SW 1271 (cell line): ENCODE measurements at places on chromosomes 1 and 21.
A peak's percentile ranks its signal among the peaks of the same experiment; 100 is the strongest.

GRCh38 chr1:109204484-109204883 lies 9.2 kb upstream of the SARS1 start:
- no peak for DNase-seq

- DNase-seq = no peak
Observed at GRCh38 chr1:157168015-157168414, 29.8 kb upstream of the ETV3 start.

DNA sequence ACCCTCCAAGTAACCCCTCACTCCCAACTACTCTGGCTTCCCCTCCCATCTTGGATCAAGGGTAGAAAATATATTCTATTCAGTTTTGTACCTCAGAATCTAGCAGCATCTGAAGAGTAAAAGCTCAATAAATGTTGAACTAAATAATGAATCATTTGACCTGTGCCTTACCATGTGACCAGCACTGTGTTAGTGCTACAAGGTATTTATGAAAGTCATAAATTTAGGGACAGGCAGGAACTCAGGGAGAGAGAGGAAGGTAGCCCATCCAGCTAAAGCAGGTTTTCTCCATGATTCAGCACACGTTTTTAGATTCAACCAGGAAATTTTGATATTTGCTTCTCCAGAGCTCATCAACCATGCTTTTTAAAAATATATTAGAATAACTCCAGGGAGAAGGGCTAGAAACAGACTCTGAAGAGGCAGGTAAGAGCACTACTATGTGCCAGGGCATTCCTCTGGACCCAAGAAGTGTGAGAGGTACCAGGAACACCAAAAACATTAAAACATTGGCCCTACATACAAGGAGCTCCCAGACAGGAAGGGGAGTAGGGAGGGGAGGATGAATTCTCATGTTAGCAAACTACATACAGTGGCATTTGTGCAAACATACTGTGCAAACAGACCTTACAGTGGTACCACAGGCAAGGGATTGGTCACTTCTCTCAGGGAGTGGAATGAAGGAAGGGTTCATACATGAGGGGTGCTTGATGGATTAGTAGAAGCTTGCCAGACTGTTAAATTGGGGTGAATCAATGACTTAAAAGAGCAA lies 64.3 kb downstream of the FYB2 start:
- no peak for DNase-seq

- no peak for DNase-seq
Observed at GRCh38 chr1:177873238-177873637, 96.6 kb downstream of the SEC16B start.

DNA sequence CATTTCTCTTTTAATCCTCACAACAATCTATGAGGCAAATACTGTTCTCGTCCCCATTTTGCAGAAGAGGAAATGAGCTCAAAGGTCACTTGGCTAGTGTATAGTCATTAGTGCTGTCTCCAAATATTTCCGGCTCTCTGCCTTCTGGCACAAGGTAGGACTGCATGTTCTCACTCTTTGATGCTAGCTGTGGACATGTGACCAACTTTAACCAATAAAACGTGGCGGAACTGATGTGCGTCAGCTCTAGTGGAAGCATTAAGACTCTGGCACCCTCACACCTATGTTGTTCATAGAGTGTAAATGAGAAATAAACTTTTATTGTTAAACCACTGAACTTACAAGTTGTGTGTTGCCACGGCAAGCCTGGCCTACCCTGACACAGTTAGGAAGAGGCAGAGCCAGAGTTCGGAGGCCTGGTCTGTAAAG lies 5.0 kb upstream of the KIF21B start:
- DNase-seq = no peak

DNA sequence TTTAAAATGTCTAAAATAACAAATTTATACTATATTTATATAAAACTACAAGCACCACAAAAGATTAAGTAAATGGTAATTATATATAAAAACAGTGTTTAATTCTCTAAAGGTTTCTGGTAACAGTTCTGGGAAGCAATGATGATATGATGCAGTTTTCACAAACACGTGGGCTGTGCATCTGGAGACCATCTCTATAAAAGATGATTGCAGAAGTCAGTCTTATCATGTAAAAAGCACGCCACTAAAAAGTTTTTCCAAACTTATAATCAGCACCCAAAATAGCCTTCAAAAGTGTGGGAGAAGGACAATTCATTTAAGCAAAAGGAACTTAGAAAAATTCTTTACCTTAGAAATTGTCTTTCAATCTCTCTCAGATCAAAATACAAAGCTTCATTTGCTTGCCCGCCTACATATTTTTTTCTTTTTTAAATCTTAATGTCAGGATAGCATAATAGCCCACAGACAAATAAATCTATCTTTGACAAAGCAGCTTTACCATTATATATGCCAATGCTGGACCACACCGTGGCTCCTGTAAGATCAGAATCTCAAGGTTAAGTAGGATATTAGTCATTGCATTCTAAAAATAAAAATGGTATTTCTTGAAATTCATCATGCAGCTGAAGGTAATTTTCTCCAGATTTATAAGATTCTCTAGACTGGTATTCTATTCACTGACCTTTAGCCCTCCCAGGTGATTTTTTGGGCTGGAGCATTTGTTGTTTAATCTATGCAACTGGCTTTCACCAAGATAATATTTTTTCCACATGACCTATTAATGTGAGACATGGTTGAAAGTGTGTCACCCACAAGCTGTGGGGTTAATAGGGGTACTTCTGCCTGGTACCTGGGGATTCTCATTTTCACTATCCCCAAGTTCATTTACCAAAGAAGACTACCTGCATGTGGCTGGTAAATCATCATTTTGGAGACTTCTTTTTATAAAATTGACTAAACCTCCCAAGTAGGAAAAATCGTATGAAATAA lies 189.6 kb upstream of the ST6GALNAC5 start:
- DNase-seq = no peak

DNA sequence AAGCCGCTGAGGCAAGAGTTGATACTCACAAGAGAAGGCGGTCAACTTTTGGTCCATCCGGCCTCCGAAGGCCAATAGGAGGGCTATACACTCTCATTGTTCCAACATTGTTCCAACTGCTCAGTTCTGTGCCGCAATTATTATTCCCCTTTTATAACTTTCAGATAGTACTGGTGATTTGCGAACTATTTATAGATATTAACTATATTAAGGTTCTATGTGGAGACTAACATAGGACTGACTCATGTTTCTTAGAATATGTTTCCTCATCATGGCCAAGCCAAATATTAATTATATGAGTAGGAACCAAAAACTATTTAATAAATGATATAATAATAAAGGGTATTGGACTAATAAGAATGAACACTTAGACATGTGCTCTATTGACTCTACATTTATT lies 96.7 kb upstream of the LBR start:
- no peak for DNase-seq

- no peak for DNase-seq
Observed at GRCh38 chr1:220786337-220787068, at the start of gene MTARC1. TSS of gene MTARC1 (plus strand) at chr1:220786913. CDS start at chr1:220786945, 32 bp downstream.

- DNase-seq = no peak
Observed at GRCh38 chr1:6461051-6461530, 4.9 kb downstream of the TNFRSF25 start.

DNA sequence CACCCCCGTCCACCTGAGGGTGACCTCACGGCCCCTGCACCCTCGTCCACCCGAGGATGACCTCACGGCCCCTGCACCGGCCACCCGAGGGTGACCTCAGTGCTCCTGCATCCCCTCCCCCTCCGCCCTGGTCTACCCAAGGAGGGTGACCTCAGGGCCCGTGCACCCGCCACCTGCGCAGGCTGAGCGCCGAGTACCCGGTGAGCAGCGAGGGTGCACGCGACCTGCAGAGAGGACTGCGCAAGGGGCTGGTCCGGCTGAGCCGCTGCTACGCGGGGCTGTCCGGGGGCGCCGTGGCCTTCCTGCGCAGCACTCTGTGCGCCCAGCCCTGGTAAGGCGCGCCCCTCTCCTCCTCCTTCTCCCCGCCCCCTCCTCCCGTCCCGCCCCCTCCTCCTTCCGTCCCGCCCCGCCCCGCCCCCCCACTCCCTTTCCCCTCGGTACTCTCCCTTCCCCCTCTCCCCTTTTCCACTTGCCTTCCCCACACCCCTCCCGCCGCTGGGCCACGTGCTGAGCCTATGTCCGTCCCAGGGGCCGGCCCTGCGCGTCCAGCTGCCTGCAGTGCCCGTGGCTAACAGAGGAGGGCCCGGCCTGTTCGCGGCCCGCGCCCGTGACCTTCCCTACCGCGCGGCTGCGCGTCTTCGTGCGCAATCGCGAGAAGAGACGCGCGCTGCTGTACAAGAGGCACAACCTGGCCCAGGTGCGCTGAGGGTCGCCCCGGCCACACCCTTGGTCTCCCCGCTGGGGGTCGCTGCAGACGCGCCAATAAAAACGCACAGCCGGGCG lies 28.4 kb downstream of the TRIM11 start:
- peak; percentile 12 for DNase-seq

GRCh38 chr1:167114725-167115124 lies 20.9 kb downstream of the STYXL2 start:
- no peak for DNase-seq

DNA sequence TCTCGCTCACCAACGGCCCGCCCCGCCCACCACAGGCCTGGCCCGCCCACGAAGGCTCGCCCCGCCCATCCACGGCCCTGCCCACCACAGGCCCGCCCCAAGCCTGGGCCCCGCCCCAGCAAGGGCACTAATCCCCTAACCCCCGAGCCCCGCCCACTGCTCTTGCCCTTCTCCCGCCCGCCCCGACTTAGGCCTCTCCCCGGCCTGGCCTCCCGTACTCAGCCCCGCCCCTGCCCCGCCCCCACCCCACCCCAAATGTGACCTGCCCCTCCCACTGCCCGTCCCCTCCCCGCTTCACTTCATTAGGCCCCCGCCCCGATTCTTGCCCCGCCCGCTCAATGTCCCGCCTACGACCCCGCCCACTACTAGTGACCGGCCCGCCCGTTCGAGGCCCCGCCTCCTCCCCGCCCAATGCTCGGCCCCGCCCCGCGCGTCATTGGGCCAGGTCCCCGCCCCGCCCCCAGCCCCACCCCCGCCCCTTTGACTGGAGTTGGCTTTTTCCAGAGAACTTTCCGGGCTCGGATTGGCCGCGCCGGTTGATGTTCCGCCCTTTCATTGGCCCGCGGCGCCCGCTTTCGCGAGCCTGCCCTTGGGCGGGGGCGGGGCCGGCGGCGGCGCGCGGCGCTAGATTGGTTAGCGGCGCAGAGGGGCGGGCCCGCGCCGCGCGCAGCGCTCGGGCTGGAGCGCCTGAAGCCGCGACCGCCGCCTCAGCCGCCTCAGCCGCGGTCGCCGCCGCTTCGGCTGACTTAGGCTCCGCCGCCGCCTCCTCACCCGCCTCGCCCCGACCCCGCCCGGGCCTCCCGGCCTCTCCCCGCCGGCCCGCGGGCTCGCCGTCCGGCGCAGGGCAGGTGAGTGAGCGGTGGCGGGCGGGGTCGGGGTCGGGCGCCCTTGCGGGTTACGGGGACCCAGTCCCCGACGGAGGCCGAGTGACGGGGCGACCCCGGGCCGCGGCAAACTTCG lies at the start of gene PCBP3:
PCBP3 (plus strand) TSS at position 705 of the 960 bp plus-strand sequence. CDS start 206,361 bp downstream, outside the sequence.
- DNase-seq = peak; percentile 56

DNA sequence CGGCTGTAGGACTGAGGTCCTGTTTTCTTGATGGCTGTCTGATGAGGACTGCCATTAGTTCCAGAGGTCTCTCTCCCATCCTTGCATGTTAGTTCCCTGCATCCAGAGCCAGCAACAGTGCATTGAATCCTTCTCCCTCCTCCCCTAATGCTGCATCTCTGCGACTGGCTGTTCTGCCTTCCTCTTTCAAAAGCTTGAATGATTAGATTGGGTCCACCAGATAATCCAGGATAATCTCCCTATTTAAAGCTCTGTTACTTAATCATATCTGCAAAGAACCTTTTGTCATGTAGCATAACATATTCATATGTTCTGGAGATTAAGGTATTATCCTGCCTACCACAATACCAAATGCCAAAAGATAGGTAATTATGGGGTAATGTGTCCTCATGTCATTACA lies 377.5 kb downstream of the GPATCH2 start:
- DNase-seq = no peak

- DNase-seq = no peak
Observed at GRCh38 chr1:179951383-179952144, 3.0 kb upstream of the CEP350 start.

DNA sequence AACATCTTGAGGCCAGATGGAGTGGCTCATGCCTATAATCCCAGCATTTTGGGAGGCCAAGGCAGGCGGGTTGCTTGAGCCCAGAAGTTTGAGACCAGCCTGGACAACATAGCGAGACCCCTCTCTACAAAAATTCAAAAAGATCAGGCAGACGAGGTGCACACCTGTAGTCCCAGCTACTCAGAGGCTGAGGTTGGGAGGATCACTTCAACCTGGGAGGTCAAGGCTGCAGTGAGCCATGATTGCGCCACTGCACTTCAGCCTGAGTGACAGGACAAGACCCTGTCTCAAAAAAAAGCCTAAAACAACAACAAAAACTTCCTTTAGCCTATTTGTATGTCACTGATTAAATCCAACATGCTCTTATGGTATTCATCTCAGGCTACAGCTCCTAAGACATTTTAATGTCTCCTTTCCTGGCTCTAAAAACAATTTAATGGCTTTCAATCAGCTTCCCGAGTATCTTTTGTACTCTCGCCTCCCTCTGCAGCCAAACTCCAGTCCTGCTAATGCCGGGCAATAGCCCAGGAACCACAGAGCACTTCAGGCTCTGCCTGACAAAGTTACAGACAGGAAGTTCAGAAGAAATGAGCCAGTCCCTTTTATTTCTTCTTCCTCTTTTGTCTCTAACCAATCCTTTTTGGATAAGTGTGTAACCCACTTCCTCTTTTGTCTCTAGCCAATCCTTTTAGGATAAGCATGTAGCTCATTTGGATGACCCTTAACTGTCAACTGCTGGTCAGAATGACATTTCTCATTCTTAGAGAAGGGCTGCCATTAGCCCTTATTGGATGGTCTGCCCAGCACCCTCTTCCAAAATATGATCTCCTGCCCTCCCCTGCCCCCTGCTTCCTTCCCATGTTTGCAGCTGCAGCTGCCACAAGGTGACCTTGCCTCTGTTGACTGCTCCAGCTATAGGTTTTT lies 6.6 kb upstream of the DOP1B start:
- no peak for DNase-seq

DNA sequence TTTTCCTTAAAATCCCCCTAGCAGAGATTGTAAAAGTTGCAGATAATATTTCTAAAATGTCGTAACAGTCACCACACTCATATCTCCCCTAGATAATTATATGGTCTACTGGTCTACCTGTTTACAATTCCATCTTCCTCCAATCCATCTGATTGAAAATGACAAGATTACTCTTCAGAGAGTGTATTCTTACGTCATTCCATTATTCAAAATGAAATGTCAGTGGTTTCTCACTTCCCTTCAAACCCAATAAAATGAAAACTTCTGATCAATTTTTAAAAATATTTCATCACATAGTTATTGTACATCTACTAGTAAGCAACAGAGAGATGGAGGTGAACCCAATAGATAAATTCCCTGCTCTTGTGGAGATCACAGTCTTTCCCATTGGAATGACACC lies 202.2 kb upstream of the C8B start:
- DNase-seq = no peak

- DNase-seq = no peak
Observed at GRCh38 chr1:38131024-38131585, 84.5 kb upstream of the POU3F1 start.

- DNase-seq = no peak
Observed at GRCh38 chr1:245039196-245039595, 115.6 kb upstream of the KIF26B start.

- no peak for DNase-seq
Observed at GRCh38 chr1:183301239-183301638, 115.2 kb downstream of the LAMC2 start.

- no peak for DNase-seq
Observed at GRCh38 chr21:38639571-38640354, 141.5 kb upstream of the ERG start.

- peak; percentile 5 for DNase-seq
Observed at GRCh38 chr1:43978551-43979260, at the start of gene B4GALT2. TSS of gene B4GALT2 (plus strand) at chr1:43979210. CDS start at chr1:43981161, 1,951 bp downstream.

GRCh38 chr1:221416142-221416541 lies 325.7 kb downstream of the DUSP10 start:
- no peak for DNase-seq

GRCh38 chr1:150168960-150169601 lies 19.4 kb downstream of the PLEKHO1 start:
- DNase-seq = no peak
